ENCODE measurements at places on chromosomes 2 and 18. TPM values are rescaled to one million over a fixed set of nuclear protein-coding genes. Genes with fewer than 3 reads are reported as not detected.

TRIM54 gene
- not detected for total RNA-seq

TFPI gene
- total RNA-seq, result 46.9 TPM

GCC2 gene
- 23.5 TPM for total RNA-seq

MC2R gene
- not detected for total RNA-seq

GKN2 gene
- not detected for total RNA-seq

CXCR4 gene
- not detected for total RNA-seq

CASP10 gene
- 3.1 TPM for total RNA-seq

VWA3B gene
- total RNA-seq, result not detected

ASXL3 gene
- total RNA-seq, result 1.6 TPM

SERPINB4 gene
- not detected for total RNA-seq

DPYSL5 gene
- total RNA-seq, result not detected

KIF5C gene
- total RNA-seq, result 0.16 TPM

EMILIN2 gene
- total RNA-seq, result 30.0 TPM

CGREF1 gene
- 1.5 TPM for total RNA-seq

GPR45 gene
- not detected for total RNA-seq

OR6B2 gene
- total RNA-seq, result not detected

GULP1 gene
- total RNA-seq, result 20.6 TPM

MTCL1 gene
- total RNA-seq, result 197 TPM

FBXO36 gene
- 4.7 TPM for total RNA-seq

GAREM1 gene
- 3.7 TPM for total RNA-seq

REG1B gene
- not detected for total RNA-seq

CHRND gene
- total RNA-seq, result not detected

LOXL3 gene
- 14.7 TPM for total RNA-seq

ASNSD1 gene
- total RNA-seq, result 62.2 TPM

NXPH2 gene
- total RNA-seq, result not detected

MLPH gene
- total RNA-seq, result 13.0 TPM

CHRNG gene
- not detected for total RNA-seq

INHA gene
- not detected for total RNA-seq

SESTD1 gene
- 27.6 TPM for total RNA-seq

MAP3K19 gene
- total RNA-seq, result not detected

BOLL gene
- not detected for total RNA-seq

SAG gene
- total RNA-seq, result not detected

BMP10 gene
- total RNA-seq, result not detected

EFHD1 gene
- total RNA-seq, result 1.9 TPM

DNAH6 gene
- 0.32 TPM for total RNA-seq

PLB1 gene
- total RNA-seq, result 1.8 TPM

TFCP2L1 gene
- total RNA-seq, result 0.12 TPM

IL36B gene
- total RNA-seq, result not detected

PTGR3 gene
- 11.7 TPM for total RNA-seq

TUBA3E gene
- total RNA-seq, result not detected

OBSL1 gene
- total RNA-seq, result 81.8 TPM

DNAJC5G gene
- total RNA-seq, result not detected

OR6B3 gene
- not detected for total RNA-seq

MRPL44 gene
- total RNA-seq, result 25.4 TPM

IL1F10 gene
- total RNA-seq, result not detected

PAX8 gene
- total RNA-seq, result 19.8 TPM

ARID5A gene
- total RNA-seq, result 21.6 TPM

OSR1 gene
- 95.0 TPM for total RNA-seq

MEP1B gene
- total RNA-seq, result not detected

CDH20 gene
- 0.16 TPM for total RNA-seq

VWC2L gene
- total RNA-seq, result not detected

POTEI gene
- total RNA-seq, result not detected

RBKS gene
- 1.3 TPM for total RNA-seq

DYNAP gene
- not detected for total RNA-seq

FBXO11 gene
- total RNA-seq, result 37.9 TPM

ASAP2 gene
- total RNA-seq, result 44.6 TPM

LIMS4 gene
- not detected for total RNA-seq

KCNIP3 gene
- 25.6 TPM for total RNA-seq

CSRNP3 gene
- total RNA-seq, result 1.6 TPM

Measured in hair follicle dermal papilla cell (primary cell).